Activated CD4-positive, alpha-beta memory T cell treated with anti-CD3 and anti-CD28 coated beads for 36 hours (primary cell): ENCODE measurements at places on chromosomes 7 and 10. TPM values are rescaled to one million over a fixed set of nuclear protein-coding genes. Genes with fewer than 3 reads are reported as not detected.

- no peak overlapping the region for H3K4me3 ChIP-seq
- no peaks in the 10 kb centered on the region for H3K27me3 ChIP-seq
- no peaks in the 10 kb centered on the region for H3K36me3 ChIP-seq
Measured at GRCh38 chr7:132993377-132994013, 88.4 kb downstream of the CHCHD3 start.

DNA sequence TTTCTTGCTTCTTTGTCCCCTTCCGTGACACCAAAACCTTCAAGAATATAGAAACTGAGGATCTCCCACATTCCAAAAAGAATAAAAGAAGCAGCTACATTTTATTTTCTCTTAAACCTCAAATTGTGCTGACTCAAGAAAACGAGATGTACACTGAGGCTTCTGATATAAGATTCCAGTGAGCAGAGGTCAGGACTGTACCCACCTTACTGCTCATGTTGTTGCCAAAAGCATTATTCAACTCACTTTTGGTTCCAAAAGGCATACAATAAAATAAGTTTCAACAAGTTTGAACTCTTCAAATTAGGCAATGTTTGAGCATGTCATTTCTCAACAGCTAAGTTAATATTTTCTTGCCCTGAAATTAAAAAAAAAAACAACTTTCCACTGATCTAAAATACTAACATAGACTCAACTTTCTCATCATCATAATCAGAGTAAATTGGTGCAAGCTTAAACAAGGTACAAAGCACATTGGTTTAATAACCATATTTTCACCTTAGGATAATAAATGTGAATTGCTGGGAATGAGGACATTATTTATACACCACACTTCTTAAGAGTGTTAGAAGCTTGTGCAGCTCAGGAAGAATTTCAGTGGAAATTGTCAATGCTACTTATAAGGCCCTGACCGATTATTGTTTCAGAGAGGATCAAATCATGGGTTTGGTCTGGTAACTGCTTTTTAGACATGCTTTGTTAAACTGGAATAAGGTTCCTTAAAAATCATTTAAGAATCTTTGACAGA, 629.0 kb upstream of the IGFBP3 start:
- H3K27ac ChIP-seq = no peak overlapping the region
- H3K27me3 ChIP-seq = no peaks in the 10 kb centered on the region
- no peaks in the 10 kb centered on the region for H3K36me3 ChIP-seq

DNA sequence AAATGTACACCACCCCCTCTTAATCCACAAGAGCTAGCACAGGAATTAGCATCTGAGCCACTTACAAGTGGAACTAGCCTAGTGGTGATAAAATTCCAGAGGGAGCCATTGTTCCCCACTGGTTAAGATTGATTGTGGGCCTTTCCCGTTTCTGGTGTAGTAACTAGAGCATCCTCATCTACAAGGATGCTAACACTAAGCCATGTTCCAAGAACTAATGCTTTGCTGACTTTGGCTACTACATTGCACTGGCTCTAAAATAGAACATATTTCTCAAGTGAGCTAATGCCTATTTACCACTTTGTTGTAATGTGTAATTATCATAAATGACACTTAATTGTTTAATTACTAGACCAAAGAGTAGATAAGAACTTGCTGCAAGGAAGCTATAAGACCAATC, 143.7 kb downstream of the FZD1 start:
- H3K36me3 ChIP-seq = no peaks in the 10 kb centered on the region
- H3K27me3 ChIP-seq = no peaks in the 10 kb centered on the region

GRCh38 chr7:137482466-137482865, 138.9 kb upstream of the PTN start:
- no peak overlapping the region for H3K4me3 ChIP-seq
- H3K36me3 ChIP-seq = no peaks in the 10 kb centered on the region
- H3K27me3 ChIP-seq = no peaks in the 10 kb centered on the region
- H3K27ac ChIP-seq = no peak overlapping the region
- no peaks in the 10 kb centered on the region for H3K4me1 ChIP-seq

GRCh38 chr7:87596696-87597095, 4.0 kb downstream of the ABCB1 start:
- no peak overlapping the region for H3K27ac ChIP-seq
- DNase-seq = no peak
- peaks cover 20% of the 10 kb centered on the region for H3K4me1 ChIP-seq
- H3K27me3 ChIP-seq = peaks cover 25% of the 10 kb centered on the region

Gene LIPM
- total RNA-seq = not detected

Gene CFAP69
- 0.48 TPM for total RNA-seq

Gene CHAT
- total RNA-seq = not detected

Gene NRP1
- 1.6 TPM for total RNA-seq

Gene EBLN1
- total RNA-seq = not detected

Gene PRTFDC1
- 0.36 TPM for total RNA-seq
